ENCODE measurements at places on chromosomes 5 and 9. TPM values are rescaled to one million over a fixed set of nuclear protein-coding genes. Genes with fewer than 3 reads are reported as not detected.

DNA sequence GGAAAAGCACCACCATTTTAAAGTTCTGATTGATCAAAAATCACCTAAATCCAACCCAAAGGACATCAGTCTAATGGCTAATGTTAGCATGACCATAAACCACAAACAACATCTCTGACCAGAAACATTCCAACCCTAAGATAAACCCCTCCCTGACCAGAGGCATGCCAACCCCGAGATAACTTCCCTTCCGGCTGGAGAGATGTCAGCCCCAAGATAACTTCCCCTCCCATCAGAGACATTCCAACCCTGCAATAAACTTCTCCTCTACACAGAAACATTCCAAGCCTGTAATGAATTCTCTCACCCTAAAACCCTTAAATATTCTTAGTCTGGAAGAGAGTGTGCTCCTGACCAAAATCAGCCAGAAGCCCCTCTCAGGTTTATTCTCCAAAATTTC lies 364.3 kb downstream of the KCNN2 start:
- H3K36me3 ChIP-seq, result no peaks in the 10 kb centered on the region
- no peak overlapping the region for H3K4me3 ChIP-seq
- no peak overlapping the region for H3K27ac ChIP-seq
- DNase-seq, result no peak

- no peaks in the 10 kb centered on the region for H3K27me3 ChIP-seq
- H3K36me3 ChIP-seq, result no peaks in the 10 kb centered on the region
- no peak for DNase-seq
- no peak overlapping the region for H3K27ac ChIP-seq
- peaks cover 6% of the 10 kb centered on the region for H3K4me1 ChIP-seq
Measured at GRCh38 chr9:37417252-37417803, 5.2 kb upstream of the GRHPR start.

DNA sequence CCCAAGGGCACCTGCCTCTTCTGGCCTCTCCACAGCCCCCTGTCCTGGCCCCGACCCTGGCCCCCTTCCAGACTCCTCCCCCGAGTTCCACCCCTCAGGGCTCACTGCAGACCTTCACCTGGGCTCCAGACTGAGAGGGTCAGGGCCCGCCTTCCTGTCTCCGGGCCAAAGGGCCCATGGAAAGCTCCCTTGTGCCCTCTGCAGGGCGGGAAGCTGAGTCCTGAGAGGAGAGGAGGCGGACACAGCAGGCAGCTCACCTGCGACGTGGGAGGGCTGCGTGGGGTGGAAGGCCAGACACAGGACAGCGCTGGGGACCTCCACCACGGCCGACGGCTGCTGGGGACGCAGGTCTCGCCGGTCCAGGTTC lies 20.6 kb downstream of the DYNC2I2 start:
- H3K4me3 ChIP-seq, result no peak overlapping the region
- H3K36me3 ChIP-seq, result peaks cover 57% of the 10 kb centered on the region
- peaks cover 27% of the 10 kb centered on the region for H3K4me1 ChIP-seq
- no peaks in the 10 kb centered on the region for H3K27me3 ChIP-seq

- DNase-seq, result peak; percentile 35
- no peak overlapping the region for H3K4me3 ChIP-seq
- H3K4me1 ChIP-seq, result peaks cover 5% of the 10 kb centered on the region
- no peaks in the 10 kb centered on the region for H3K36me3 ChIP-seq
Measured at GRCh38 chr9:112705768-112706427, 12.0 kb downstream of the INIP start.

DNA sequence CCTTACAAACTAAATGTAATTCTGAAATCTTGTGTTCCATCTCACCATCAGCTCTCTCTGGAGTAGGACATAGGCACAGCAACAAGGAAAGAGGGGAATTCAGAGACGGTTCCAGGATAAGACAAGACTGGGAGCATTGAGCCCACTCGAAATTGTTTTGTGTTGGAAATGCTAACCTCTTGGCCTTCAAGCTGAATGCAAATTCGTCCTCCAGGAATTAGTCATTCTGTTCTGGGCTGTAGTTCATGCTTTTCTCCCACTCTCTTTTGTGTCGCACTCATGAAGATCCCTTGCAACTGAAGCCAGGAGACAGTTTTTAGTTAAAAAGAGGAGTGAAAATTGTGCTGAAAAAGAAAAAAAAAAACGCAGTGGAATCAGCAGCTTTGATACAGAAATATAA lies 121.7 kb upstream of the SEMA6A start:
- no peak overlapping the region for H3K4me3 ChIP-seq
- no peaks in the 10 kb centered on the region for H3K36me3 ChIP-seq
- no peak overlapping the region for H3K27ac ChIP-seq
- H3K27me3 ChIP-seq, result no peaks in the 10 kb centered on the region
- H3K4me1 ChIP-seq, result no peaks in the 10 kb centered on the region
- no peak for DNase-seq

- H3K36me3 ChIP-seq, result no peaks in the 10 kb centered on the region
- H3K27ac ChIP-seq, result no peak overlapping the region
- H3K4me1 ChIP-seq, result peaks cover 45% of the 10 kb centered on the region
- no peak for DNase-seq
- H3K27me3 ChIP-seq, result no peaks in the 10 kb centered on the region
Measured at GRCh38 chr5:125408448-125409233, 662.2 kb upstream of the ZNF608 start.

GRCh38 chr5:142977363-142978051 lies 207.3 kb downstream of the ARHGAP26 start:
- peaks cover 20% of the 10 kb centered on the region for H3K4me1 ChIP-seq
- no peak overlapping the region for H3K4me3 ChIP-seq
- no peak overlapping the region for H3K27ac ChIP-seq
- no peaks in the 10 kb centered on the region for H3K27me3 ChIP-seq

DNA sequence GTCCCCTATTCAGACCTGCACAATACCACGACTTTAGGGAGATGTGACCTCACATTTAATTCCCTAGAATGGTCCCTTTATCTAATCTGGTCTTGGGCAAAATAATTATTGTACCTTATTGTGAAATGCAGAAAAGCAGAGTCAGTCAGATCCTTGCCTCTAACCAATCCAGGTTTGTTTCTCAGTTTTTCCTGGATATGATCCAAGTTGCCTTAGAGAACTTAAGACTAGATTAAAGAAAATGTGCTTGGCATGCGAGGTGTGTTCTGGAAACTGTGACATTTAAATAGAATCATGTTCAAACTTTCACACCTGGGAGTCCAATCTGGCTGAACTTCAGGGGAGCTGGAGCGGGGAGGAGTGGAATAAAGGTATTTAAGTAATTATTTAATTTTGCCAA lies 696.2 kb downstream of the DNAH5 start:
- no peaks in the 10 kb centered on the region for H3K4me1 ChIP-seq
- H3K27me3 ChIP-seq, result no peaks in the 10 kb centered on the region
- H3K4me3 ChIP-seq, result no peak overlapping the region
- DNase-seq, result no peak
- H3K27ac ChIP-seq, result no peak overlapping the region

DNA sequence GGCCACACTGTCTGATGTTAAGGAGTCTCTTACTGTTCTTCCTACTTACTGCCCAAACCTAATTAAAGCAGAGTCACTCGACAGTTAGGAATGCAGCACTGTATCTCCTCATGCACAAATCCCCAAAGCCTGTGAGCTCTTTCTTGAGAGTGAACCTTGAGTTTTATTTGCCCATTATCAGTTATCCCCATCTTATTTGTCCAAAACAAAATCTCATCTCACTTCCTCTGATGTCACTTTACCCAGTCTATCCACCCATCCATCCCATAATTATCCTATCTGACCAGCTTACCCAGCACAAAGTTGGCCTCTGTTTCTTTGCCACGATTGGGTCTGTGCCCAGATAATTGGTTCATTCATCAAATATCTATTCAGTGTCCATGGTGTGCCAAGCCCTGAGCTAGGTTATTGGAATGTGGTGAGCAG lies 250.8 kb downstream of the SLIT3 start:
- H3K4me1 ChIP-seq, result peaks cover 13% of the 10 kb centered on the region
- no peaks in the 10 kb centered on the region for H3K36me3 ChIP-seq
- no peak overlapping the region for H3K27ac ChIP-seq
- no peak overlapping the region for H3K4me3 ChIP-seq

DNA sequence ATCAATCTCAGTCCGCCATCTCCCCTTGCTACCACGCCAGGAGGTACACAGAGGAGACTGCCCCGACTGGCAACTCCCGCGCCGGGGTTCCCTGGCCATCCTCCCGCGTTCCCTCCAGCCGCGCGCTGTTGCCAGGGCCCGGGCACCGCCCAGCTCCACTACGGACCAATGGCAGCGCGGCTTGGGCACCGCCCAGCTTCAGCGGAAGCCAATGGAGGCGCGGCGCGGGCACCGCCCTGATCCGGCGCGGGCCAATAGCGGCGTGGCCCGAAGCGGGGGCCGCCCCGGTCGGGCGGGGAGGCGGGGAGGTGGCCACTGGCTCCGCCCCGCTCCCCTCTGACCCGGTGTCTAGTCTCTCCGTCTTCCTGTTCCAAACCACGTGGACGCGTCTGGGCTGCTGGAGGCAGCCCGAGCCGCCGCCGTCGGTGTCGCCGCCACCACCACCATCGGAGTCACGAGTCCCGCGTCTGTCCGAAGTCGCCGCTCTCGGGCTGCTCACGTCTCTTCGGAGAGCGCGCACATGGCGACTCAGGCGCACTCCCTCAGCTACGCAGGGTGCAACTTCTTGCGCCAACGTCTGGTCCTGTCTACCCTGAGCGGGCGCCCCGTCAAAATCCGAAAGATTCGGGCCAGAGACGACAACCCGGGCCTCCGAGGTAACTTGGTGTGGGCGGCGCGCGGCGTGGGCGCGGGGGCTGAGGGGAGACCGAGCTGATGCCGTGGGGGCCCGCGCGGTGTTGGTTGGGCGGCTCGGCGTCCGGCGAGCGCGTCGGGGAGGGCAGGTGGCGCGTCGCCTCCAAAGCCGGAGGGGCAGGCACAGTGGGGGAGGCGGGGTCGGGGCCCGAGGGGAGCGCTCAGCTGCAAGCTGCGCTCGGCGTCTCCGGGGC lies at the start of gene RCL1:
RCL1 (plus strand) TSS at position 373 of the 887 bp plus-strand sequence; CDS start at position 521, 148 bp downstream.
- H3K27me3 ChIP-seq, result no peaks in the 10 kb centered on the region
- H3K4me1 ChIP-seq, result no peaks in the 10 kb centered on the region
- H3K4me3 ChIP-seq, result peak within 1 kb of the TSS; percentile 86
- peak; percentile 96 for DNase-seq
- no peaks in the 10 kb centered on the region for H3K36me3 ChIP-seq

DNA sequence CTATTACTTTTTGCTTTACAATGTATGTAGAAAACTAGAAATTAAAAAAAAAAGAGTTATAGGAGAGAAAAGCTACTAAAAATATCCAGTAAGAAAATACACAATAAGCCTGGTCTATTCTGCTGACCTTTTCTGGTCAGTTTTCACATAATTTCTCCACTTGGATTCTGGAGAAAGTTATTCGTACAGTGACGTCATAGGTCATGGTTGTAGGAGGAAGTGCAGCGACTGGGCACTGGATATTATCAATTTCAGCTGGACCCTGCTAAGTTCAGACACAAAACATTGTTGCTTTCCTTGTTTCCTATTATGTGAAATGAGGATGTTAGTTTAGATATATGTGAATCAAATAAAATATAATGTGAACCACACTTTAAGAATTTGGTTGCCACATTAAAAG lies 201.2 kb downstream of the MTRR start:
- no peaks in the 10 kb centered on the region for H3K27me3 ChIP-seq
- H3K36me3 ChIP-seq, result no peaks in the 10 kb centered on the region
- no peak overlapping the region for H3K4me3 ChIP-seq
- DNase-seq, result no peak
- peaks cover 24% of the 10 kb centered on the region for H3K4me1 ChIP-seq

DNA sequence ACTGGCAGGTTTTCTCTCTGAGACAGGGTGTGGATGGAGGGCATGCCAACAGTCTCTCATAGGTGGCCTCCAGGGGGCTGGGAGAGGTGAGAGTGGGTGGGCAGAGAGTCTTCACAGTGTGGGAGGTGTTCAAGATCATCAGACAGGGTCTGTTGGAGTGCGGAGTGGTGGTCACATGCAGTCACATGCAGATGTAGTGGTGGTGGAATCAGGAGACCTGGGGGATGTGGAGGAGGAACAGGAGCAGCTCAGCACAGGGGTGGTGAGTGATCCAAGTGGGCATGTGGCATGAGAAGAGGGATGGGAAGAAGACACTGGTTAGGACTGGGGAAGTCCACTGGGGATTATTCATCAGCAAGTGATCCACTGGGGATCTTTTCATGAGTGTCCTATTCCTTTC lies 5.8 kb downstream of the GM2A start:
- H3K27ac ChIP-seq, result no peak overlapping the region
- no peak for DNase-seq
- peaks cover 2% of the 10 kb centered on the region for H3K36me3 ChIP-seq
- H3K4me1 ChIP-seq, result peaks cover 11% of the 10 kb centered on the region

- no peaks in the 10 kb centered on the region for H3K4me1 ChIP-seq
- H3K27ac ChIP-seq, result no peak overlapping the region
- H3K27me3 ChIP-seq, result no peaks in the 10 kb centered on the region
- H3K36me3 ChIP-seq, result no peaks in the 10 kb centered on the region
- no peak for DNase-seq
- no peak overlapping the region for H3K4me3 ChIP-seq
Measured at GRCh38 chr5:119063579-119064379, 7.1 kb upstream of the DMXL1 start.

DNA sequence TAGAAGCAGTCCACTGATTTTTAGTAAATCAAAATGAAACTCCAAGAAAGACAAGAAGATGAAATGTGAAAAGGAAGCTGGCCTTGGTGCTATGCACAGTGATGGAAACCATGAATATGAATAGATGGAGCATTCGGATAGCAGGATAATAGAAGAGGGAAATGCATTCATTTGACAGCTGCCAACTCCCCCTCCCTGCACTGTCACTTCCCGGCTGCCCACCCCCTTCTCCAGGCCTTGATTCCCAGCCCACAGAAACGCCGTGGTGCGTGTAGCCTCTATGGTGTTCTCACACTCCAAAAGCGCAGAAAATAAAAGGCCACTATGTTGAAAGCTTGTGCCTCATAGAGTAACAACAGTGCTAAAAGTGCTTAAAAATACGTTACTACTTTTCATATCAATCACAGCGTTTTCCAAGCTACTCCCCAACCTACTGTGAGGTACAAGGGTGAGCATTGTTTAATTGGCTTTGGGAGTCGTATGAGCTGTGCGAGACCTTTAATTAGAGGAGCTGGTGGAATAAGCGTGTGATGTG lies 26.1 kb upstream of the IFNK start:
- DNase-seq, result no peak
- H3K4me3 ChIP-seq, result no peak overlapping the region
- H3K27ac ChIP-seq, result no peak overlapping the region
- peaks cover 5% of the 10 kb centered on the region for H3K4me1 ChIP-seq

GRCh38 chr9:5720151-5720550 lies 91.2 kb downstream of the RIC1 start:
- no peaks in the 10 kb centered on the region for H3K4me1 ChIP-seq
- H3K27ac ChIP-seq, result no peak overlapping the region
- no peaks in the 10 kb centered on the region for H3K27me3 ChIP-seq
- DNase-seq, result no peak
- H3K36me3 ChIP-seq, result peaks cover 3% of the 10 kb centered on the region
- no peak overlapping the region for H3K4me3 ChIP-seq

- H3K27ac ChIP-seq, result no peak overlapping the region
- no peaks in the 10 kb centered on the region for H3K36me3 ChIP-seq
- H3K4me1 ChIP-seq, result peaks cover 2% of the 10 kb centered on the region
- H3K4me3 ChIP-seq, result no peak overlapping the region
- no peak for DNase-seq
Measured at GRCh38 chr5:94745786-94746730, 127.6 kb downstream of the SLF1 start.

GRCh38 chr9:135821733-135822373 lies 85.5 kb downstream of the CAMSAP1 start:
- peaks cover 57% of the 10 kb centered on the region for H3K36me3 ChIP-seq
- no peaks in the 10 kb centered on the region for H3K27me3 ChIP-seq
- H3K27ac ChIP-seq, result no peak overlapping the region
- no peak overlapping the region for H3K4me3 ChIP-seq
- no peaks in the 10 kb centered on the region for H3K4me1 ChIP-seq

- no peaks in the 10 kb centered on the region for H3K27me3 ChIP-seq
- H3K4me3 ChIP-seq, result no peak overlapping the region
- no peak for DNase-seq
Measured at GRCh38 chr5:175887463-175887862, 16.1 kb downstream of the CPLX2 start.

Gene FOXD4
- total RNA-seq, result not detected

Gene PCA3
- not detected for total RNA-seq

Gene LAMC3
- 0.81 TPM for total RNA-seq

Gene CACNA1B
- 0.13 TPM for total RNA-seq

Gene FYB1
- total RNA-seq, result 4.6 TPM

Gene RBM18
- 12.4 TPM for total RNA-seq
